AG04450 (cell line): ENCODE measurements at places on chromosomes 3 and 15. TPM values are rescaled to one million over a fixed set of nuclear protein-coding genes. Genes with fewer than 3 reads are reported as not detected.

GRCh38 chr3:188627652-188628051 is 473.7 kb downstream of the LPP start:
- DNase-seq, result peak; percentile 70

Gene SPTSSB
- not detected in 2 replicates for polyA plus RNA-seq

- DNase-seq, result no peak
Measured at GRCh38 chr15:50298340-50298739, 32.8 kb upstream of the HDC start.

- DNase-seq, result no peak
Measured at GRCh38 chr3:2948882-2949281, 161.3 kb downstream of the IL5RA start.

Gene TOPAZ1
- polyA plus RNA-seq, result not detected in 2 replicates

DNA sequence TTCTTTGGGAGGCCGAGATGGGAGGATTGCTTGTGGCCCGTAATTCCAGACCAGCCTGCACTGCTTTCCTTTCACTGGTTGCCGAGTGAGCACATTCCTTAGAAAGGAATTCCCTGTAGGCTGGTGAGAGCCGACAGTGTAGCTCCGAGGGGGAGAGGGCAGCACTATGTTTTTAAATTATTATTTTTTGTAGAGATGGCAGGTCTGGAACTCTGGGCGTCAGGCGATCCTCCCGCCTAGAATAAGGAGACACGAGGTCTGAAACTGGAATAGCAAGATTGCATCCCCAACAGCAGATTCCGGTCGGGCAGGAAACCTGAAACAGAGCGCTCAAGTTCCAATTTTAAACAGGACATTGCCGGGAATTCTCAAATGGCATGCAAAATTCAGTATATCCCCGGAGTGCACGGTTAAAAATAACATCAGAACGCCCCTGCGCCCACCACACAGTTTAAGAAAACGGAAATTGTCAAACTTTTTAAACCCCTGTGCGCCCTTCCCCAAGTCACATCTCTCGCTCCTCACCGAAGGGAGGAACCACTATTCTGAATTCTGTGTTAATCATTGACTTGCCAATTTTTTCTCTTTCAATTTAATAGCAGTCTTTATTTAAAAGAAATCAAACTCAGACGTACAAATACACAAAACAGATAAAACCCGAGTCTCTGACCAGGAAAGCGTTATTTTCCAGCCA is 643 bp upstream of the RNU5B-1 start:
- peak; percentile 18 for DNase-seq

GRCh38 chr3:123285066-123285465 is 83.3 kb downstream of the SEC22A start:
- no peak for DNase-seq

Gene ALPK3
- polyA plus RNA-seq, result 0.04 and 0.09 TPM in 2 replicates

DNA sequence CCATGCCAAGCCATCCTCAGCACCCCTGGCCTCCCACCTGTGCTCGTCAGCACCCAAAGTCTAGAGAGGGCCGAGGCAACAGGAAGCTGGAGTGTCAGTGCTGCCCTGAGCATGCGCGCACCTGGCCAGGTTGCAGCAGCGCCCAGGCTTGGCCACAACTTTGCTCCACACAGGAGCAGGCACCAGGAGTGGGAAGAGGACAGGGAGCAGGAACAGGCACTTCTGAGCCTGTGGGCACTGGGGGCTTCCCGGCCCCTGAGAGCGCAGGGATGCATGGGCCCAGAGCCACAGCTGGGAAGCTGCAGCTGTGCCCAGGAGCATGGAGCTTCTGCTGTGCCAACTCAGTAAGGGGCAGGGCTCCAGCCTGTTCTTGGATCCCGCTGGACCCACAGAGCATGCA is 471.5 kb upstream of the WNT5A start:
- no peak for DNase-seq

DNA sequence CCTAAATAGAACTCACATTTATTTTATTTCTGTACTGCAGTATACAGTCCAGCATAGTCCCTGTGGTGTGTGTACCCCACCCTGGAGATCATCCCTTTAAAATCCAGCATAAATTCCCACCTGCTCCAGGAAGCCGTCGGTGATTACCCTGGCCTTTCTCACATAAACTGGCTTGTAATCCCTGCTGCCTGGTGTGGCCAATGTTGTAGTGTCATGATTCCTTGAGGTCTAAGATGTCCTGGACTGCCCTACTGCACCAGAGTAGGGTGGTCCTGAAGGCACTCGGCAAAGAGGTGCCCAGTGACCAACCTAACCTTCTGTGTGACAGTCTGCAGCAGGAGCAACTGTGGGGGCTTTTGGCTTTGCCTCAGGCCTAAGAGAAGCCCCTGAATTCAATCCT is 58.9 kb downstream of the ITGA11 start:
- no peak for DNase-seq

Gene RASGRP1
- polyA plus RNA-seq, result 1.2 and 1.3 TPM in 2 replicates

DNA sequence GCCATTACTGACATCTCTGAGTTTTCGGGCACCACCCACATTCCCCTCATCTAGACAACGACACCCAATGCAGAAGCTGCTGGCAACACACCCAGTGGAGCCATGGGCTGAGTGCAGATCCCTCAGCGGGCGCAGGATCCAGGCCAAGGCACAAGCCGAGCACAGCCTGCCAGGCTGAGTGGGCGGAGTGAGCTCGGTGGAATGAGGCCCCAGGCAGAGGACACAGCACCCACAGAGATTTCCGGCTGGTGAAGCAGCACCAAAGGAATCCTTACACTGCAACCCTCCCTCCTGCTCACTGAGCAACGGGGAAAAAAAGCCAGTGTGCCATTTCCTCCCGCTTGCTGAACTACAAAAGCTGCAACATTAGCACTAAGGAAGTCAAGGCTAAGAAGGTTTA is 34.3 kb downstream of the ZMAT3 start:
- DNase-seq, result no peak

DNA sequence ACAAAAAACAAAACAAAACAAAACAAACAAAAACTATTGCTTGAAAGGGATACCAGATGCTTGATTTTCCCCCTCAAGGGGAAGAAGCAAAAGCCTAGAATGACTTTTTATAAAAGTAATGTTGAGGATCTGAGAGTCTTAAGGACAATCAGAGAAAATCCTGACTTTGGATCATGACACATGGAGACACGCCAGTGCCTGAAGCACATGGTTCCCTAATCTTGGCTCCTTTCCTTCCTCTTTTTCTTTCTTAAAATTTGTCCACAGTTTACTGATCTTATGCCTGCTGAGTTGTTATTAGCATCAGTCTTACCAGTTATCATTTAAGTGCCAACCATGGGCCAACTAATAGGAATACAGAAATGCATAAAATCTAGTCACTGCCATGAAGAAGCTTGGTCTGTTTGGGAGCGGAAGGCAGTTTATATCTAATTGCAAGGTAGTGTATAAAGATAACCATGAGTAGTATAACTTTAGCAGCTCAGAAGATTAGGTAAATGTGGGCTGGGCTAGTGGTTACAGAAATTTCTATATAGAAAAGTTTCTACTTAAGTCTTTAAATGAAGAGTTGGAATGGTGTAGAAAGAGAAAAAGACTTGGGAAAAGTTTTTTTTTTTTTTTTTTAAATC is 6.9 kb downstream of the GLCE start:
- no peak for DNase-seq

DNA sequence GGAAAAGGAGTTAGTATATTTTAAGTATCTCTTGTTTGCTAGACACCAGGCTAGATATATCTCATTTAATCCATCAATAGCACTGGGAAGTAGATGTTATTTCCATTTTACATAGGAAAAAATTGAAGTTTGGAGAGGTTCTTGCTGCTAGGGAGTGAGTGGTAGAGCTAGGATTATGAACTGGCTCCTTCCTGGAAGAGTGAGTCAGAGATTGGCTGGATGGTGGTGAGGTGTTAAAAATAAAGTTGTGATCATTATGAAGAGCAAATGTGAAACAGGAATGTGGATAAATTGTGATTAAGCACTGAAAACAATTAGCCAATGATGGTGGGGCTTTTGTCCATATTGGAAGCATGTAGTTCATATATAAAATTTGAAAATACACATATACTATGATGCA is 234.2 kb downstream of the WNT5A start:
- no peak for DNase-seq

GRCh38 chr15:64464276-64465005 is 4.1 kb downstream of the ZNF609 start:
- DNase-seq, result no peak

Gene CFAP100
- not detected in 2 replicates for polyA plus RNA-seq
